ENCODE measurements at places on chromosomes 4 and X. TPM values are rescaled to one million over a fixed set of nuclear protein-coding genes. Genes with fewer than 3 reads are reported as not detected.

FAM149A gene
- 17.4 TPM for total RNA-seq

MAGED4 gene
- 2.4 TPM for total RNA-seq

CLDN22 gene
- not detected for total RNA-seq

FGF5 gene
- 0.05 TPM for total RNA-seq

ERCC6L gene
- 3.8 TPM for total RNA-seq

FRMD7 gene
- total RNA-seq, result 0.48 TPM

PRR32 gene
- 1.3 TPM for total RNA-seq

SLC49A3 gene
- 2.1 TPM for total RNA-seq

- DNase-seq, result no peak
Observed at GRCh38 chr4:148787285-148787684, 345.1 kb upstream of the NR3C2 start.

DNA sequence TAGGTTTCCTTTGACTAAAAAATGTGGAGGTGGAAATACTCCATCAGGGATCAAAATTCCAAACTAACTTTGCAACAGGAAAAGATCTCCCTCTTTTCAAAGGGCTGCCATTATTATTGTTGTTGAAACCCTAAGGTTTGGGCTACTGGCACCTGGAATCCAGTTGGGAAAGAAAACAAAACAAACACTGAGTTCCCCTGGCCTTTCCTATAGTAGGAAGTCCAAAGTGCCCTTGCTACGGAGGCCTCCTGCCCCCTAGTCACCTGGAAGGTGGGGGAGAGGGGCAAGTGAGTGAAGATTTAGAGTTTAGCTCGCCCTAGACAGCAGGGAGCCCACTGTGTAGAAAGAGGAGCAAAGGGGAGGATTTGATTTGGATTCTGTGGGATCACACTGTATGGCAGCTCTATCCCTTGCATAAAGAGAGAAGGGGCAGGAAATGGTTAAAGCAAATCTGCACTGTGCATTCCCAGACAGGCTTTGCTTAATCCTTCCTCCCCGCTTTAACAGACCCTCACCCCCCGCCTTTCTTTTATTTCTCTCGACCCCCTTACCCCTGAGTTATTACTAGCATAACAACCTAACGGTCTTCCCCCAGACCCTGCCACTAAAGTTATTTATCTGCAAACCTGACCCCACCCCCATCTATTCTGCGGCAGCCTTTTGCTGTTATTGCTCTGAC, 627 bp upstream of the FAT4 start:
- no peak for DNase-seq

GRCh38 chrX:54950730-54951375, 30.2 kb downstream of the TRO start:
- DNase-seq, result no peak

GRCh38 chr4:3311095-3311372, 18.2 kb downstream of the RGS12 start:
- DNase-seq, result no peak

- no peak for DNase-seq
Observed at GRCh38 chr4:90183254-90183653, 56.1 kb downstream of the CCSER1 start.
